ENCODE measurements at places on chromosomes 12 and 14.
A peak's percentile ranks its signal among the peaks of the same experiment; 100 is the strongest.

DNA sequence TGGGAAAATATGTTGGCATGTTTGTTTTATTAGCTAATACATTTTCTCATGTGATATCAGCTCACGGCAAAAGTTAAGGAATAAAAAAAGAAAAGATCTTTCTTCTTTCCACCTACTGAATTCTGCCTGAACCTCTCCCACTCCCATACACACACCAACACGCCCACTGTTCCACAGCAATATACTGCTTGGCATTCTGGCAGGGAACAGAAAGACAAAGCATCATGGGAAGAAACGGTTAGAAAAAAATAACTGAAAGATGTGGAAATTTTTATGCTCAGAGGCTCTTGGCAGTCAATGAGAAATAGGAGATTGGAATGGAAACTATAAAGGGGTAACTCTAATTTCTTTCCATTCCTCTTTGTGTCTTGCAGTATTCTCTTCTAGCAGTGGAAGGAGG, 268.5 kb downstream of the FOXG1 start:
- no peak for DNase-seq

GRCh38 chr14:55578511-55578910, 1.5 kb upstream of the KTN1 start:
- DNase-seq: no peak

DNA sequence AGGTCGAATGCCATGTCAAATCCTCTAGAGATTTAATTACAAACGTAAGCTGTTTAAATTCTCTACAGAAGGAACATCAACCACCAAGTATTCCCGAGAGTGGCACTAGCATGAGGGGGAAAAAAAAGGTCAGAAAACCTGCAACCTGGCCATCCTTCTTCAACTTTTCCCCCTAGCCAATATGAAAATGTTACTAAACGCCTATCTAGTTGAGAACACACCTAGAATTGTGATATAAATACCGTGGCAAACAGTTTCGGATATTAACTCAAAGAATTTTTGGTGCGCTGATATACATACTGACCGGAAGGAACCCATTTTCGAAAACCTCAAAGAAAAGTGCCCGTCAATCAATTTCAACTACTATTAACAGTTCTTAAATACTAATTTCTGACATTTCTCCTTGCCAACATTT, 1.8 kb downstream of the HNRNPC start:
- DNase-seq: no peak

DNA sequence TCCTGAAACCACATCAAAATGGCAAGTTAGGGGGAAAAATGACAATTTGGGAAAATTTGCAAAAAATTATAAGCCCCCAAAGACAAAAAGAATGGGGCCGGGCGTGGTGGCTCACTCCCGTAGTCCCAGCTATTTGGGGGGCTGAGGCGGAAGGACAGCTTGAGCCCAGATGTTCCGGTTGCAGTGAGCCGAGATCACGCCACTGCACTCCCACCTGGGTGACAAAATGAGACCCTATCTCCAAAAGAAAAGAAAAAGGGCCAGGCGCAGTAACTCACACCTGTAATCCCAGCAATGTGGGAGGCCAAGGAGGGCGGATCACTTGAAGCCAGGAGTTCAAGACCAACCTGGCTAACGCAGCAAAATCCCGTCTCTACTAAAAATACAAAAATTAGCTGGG, 2.0 kb upstream of the VAMP1 start:
- DNase-seq: no peak

DNA sequence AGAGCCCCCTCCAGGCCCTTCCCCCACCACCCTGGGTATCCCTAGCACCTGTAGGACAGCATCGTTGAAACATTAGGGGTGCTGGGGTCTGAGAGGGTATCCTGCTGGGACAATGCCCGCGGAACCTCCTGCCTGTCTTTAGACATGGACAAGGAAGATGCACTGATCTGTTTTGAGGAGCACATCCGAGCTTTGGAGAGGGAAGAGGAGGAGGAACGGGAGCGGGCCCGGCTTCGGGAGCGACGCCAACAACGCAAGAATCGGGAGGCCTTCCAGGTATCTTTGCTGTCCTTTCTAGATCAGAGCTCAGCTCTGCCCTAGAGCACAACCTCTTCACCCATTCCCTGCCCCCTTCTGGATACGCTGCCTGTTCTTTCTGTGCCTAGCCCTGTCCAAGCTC, 13.2 kb downstream of the PRPF40B start:
- DNase-seq: peak; percentile 31

- no peak for DNase-seq
Observed at GRCh38 chr12:31008961-31009840, 64.5 kb upstream of the DDX11 start.

DNA sequence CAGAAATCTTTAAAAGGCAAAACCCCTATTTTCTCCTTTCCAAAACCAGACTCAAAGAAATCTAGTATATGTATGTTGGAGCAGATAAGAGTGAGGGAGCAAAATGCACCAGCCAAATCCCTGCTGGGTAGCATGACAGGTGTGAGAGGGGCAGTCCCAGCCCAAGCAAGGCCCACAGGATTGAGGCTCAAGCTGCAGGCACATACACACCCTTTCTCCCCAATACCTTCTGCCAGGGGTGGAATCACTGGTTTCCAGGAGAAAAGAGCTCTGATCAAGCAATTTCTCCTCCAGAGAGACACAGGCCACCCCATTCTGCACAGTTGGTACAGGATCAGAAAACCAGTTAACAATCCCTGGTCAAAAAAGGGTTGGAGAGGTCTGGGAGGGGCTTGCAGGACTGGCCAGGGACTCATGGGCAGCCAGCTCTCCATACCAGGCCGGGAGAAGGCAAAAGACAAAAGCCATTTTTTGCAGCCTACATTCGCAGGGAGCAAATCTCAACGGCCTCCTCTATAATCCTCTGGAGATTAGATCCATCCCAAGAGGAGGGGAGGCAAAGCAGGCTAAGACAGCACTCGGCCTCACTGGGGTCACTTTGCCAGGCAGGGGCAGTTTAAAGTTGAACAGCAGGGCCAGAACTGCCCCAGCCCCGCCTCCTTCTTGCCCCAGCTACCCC, 2.1 kb downstream of the KMT2D start:
- DNase-seq: no peak

DNA sequence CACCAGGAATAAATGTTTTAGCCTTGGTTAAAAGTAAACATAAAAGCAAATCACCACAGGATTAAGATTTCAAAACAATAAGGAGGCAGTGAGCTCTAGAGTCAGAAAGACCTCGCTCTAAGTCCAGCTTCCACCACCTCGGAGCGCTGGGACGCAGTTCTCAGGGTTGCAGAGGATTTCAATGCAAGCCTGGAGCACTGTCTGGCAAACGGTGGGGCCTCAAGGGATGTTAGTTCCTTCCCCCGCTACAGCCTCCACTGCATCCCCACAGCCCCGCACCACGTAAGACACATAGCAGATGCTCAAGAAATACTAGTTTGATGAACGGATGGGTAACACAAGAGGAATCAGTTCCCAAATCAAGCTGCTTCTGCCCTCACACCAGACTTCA, 39.3 kb upstream of the TMCC3 start:
- DNase-seq: no peak

DNA sequence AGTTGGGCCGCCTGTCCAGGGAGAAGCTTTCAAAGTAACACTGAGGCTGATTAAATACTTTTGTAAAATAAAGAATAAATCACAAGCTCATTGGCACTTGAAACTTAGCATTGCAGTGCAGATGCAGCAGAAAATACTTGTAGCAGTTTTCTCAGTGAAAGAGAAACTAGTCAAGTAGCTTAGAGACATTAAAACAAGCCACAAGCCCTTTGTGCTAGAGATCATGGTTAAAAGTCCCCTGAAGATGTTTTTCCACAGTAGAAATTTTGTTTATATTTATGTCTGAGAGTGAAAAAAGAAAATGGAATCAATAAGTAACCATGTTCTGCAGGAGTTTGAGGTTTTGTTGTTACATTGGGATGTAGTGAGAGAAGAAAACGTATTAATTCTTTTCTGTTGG, 5.9 kb downstream of the PSEN1 start:
- DNase-seq: no peak

- DNase-seq: no peak
Observed at GRCh38 chr12:130832561-130833209, 6.4 kb downstream of the STX2 start.

DNA sequence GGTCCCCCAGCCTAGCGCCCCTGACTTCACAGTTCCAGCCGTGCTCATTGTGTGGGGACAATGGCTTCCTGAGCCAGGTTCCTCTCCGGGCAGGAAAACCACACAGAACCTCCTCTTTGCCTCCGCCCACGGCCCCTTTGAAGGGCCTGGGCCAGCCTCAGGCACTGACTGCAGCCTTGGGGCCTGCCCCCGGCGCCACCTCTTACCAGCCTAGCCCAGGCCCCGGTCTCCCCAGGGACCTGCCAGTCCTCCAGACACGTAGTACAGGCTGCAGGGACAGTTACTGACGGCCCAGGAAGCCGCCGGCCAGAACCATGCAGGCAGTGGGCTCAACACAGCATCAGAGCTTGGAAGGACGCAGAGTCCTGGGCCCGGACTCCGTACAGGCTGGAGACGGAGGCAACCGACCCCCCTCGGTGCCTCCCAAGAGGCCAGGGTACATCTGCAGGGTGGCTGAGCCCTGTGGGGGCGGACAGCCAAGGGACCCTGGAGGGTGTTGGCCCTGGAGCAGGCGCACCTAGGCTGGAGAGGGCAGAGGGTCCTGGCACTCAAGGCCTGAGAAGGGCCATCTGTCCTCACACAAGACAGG, 20.9 kb upstream of the NUDT14 start:
- DNase-seq: no peak

DNA sequence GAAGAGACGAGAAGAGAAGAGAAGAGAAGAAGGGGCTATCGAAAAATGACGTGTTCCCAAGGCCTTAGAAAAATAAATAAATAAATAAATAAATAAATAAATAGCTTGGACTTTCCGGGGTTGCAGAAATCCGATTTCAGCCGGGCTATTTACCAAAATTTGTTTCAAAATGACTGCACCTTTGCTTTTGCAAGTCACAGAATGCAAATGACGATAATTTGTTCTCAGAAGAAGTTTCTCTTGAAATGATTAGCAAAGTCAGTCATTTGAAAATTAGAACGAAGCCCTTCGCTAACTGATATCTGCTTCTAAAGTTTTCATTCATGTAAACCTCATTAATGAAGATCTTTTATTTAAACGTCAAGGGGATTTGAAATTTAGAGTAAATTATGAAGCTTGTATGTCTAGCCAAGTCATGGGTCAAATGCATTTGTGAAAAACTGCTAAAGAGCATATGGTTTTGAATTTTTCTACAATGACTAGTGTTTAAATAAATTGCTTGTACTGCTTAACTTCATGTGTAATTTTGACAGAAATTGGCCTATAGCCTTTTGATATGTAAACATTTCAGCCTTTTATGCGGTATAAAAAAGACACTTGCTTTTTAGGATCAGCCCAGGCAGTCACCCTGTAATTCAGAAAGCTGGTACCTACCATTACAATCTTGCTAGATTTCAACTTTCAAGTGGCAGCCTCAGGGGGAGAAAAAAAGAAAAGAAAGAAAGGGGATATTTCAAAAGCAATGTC, 4.6 kb upstream of the GSC start:
- DNase-seq: no peak

DNA sequence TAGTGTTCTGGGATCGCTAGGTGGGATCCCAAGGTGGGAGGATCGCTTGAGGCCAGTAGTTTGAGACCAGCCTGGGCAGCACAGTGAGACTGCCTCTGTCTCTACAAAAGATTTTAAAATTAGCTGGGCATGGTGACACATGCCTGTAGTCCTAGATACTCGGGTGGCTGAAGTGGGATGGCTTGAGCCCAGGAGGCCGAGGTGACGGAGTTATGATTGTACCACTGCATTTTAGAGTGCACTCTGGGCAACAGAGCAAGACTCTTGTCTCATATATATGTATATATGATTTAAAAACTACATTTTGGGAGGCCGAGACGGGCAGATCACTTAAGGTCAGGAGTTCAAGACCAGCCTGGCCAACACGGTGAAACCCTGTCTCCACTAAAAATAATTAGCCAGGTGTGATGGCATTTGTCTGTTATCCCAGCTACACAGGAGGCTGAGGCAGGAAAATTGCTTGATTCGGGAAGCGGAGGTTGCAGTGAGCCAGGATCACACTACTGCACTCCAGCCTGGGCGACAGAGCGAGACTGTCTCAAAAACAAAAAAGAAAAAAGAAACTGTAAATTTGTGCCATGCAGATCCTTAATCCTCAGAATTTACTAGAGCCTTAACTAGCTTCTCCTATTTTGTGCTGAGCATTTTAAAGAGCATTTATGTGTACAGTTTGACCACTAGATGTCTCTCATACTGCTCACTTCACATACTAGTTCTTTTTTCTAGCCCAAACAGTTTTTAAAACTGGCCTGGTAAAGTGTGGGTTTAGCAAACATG, 114.8 kb downstream of the MON2 start:
- no peak for DNase-seq

DNA sequence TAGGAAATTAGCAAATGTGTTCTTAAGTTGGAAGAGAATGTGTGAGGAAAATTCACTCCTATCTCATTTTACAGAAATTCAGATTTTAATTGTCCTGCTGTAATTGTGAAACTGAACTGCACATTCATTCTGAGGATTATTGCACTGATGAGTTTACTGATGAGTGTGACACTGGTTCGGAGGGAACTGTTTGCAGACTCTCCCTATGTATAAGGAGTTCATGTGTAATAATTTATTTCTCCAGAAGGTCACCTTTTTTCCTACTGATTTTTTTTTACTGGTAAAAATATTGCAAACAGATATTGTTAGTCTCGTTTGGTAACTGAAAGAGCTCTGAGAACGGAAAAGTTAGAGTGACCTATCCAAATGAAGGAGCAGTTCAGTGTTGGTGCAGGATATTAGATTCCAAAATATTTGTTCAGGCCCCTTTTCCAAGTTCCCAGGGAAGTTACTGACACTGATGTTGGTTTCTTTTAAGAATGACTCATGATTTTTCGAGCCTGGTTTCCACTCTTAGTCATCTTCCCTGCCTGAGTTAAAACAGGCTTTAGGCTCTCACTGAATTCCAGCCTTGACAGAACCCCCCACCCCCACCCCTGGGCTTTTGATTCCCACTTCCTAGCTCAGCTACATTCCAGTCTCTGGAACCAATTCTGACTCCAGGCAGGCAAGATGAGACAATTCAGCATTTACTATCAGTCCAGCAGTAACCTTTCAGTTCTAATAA, 18.4 kb downstream of the ANO6 start:
- no peak for DNase-seq

- no peak for DNase-seq
Observed at GRCh38 chr14:103125098-103126070, 2.1 kb downstream of the TNFAIP2 start.

DNA sequence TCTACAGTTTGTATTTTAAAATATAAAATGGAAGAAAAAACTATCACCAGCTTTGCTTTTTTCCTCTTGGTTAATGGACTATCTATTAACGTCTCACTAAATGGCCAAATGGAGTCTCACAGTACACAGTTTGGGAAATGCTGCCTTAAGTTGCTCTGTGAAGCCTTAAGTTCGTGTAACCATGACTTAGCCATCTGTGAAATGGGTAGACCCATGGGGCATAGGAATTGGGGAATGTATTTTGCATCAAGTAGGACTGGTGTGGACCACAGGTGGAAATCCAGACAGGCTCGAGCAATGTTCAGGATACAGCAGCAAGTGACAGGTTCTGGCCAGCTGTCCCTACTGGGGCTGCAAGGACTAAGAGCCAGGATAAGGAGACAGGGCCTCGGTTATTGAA, 4.8 kb downstream of the P2RX7 start:
- DNase-seq: no peak

- DNase-seq: no peak
Observed at GRCh38 chr12:111581434-111582132, 17.5 kb downstream of the ATXN2 start.

GRCh38 chr14:96824283-96824682, 27.1 kb downstream of the VRK1 start:
- DNase-seq: no peak

GRCh38 chr14:75579882-75580281, 1.5 kb downstream of the FLVCR2 start:
- DNase-seq: no peak

GRCh38 chr14:44951051-44951450, 10.7 kb downstream of the KLHL28 start:
- DNase-seq: no peak
